CD4-positive, alpha-beta T cell (primary cell): ENCODE measurements at places on chromosomes 12 and 14.

GRCh38 chr14:33782923-33783322, 168.0 kb downstream of the EGLN3 start:
- H3K4me3 ChIP-seq, result no peak overlapping the region
- H3K27me3 ChIP-seq, result no peaks in the 10 kb centered on the region
- no peaks in the 10 kb centered on the region for H3K4me1 ChIP-seq
- H3K36me3 ChIP-seq, result no peaks in the 10 kb centered on the region
- DNase-seq, result no peak
- no peak overlapping the region for H3K27ac ChIP-seq

- H3K27ac ChIP-seq, result no peak overlapping the region
- no peak for DNase-seq
- no peak overlapping the region for H3K4me3 ChIP-seq
These were observed 314.8 kb upstream of the TBX3 start for GRCh38 chr12:114998750-114999128.

GRCh38 chr12:87464565-87464964, 564.6 kb downstream of the C12orf50 start:
- H3K4me3 ChIP-seq, result no peak overlapping the region
- H3K27me3 ChIP-seq, result no peaks in the 10 kb centered on the region
- H3K4me1 ChIP-seq, result no peaks in the 10 kb centered on the region
- H3K36me3 ChIP-seq, result no peaks in the 10 kb centered on the region
- no peak for DNase-seq

- H3K27ac ChIP-seq, result peak within 1 kb of the TSS; percentile 84
- peak; percentile 85 for DNase-seq
- peaks cover 23% of the 10 kb centered on the region for H3K4me1 ChIP-seq
- H3K36me3 ChIP-seq, result peaks cover 5% of the 10 kb centered on the region
These were observed at the start of gene EID3 for GRCh38 chr12:104303538-104304151. Gene EID3, plus strand, starts transcription at chr12:104303739. Its CDS starts 196 bp downstream, at chr12:104303935.

GRCh38 chr12:52673217-52673616, 7.0 kb downstream of the KRT1 start:
- no peaks in the 10 kb centered on the region for H3K27me3 ChIP-seq
- H3K36me3 ChIP-seq, result no peaks in the 10 kb centered on the region
- H3K27ac ChIP-seq, result no peak overlapping the region
- no peak overlapping the region for H3K4me3 ChIP-seq
- DNase-seq, result no peak
- H3K4me1 ChIP-seq, result peaks cover 4% of the 10 kb centered on the region

- H3K27me3 ChIP-seq, result no peaks in the 10 kb centered on the region
- no peaks in the 10 kb centered on the region for H3K36me3 ChIP-seq
- no peak overlapping the region for H3K27ac ChIP-seq
- H3K4me3 ChIP-seq, result no peak overlapping the region
- no peak for DNase-seq
These were observed 135.3 kb downstream of the PAPOLA start for GRCh38 chr14:96637521-96637920.

DNA sequence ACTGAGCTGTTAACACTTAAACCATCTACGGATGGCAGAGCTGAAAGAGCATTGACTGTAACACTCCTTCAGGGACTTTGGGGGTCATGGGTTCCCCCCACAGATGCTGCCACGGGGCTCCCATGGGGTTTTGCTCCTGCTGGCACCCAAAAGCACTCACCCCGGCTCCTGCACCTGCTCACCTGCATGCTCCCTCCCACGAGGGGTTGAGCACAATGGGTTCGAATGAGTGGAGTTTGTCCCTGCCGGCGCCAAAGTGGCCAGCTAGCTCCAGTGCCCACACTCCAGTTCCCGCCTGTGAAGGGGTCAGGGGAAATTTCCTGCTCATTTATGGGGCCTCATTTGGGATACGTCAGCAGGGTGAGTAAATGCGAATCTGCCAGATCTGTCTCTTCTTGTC, 40.7 kb downstream of the TNFAIP2 start:
- no peaks in the 10 kb centered on the region for H3K36me3 ChIP-seq
- H3K4me1 ChIP-seq, result peaks cover 9% of the 10 kb centered on the region
- H3K27me3 ChIP-seq, result peaks cover 2% of the 10 kb centered on the region
- no peak for DNase-seq

GRCh38 chr14:87794561-87794960, 198.4 kb downstream of the GALC start:
- H3K4me1 ChIP-seq, result no peaks in the 10 kb centered on the region
- no peak overlapping the region for H3K4me3 ChIP-seq
- no peak for DNase-seq
- peaks cover 3% of the 10 kb centered on the region for H3K27me3 ChIP-seq
- H3K36me3 ChIP-seq, result no peaks in the 10 kb centered on the region

DNA sequence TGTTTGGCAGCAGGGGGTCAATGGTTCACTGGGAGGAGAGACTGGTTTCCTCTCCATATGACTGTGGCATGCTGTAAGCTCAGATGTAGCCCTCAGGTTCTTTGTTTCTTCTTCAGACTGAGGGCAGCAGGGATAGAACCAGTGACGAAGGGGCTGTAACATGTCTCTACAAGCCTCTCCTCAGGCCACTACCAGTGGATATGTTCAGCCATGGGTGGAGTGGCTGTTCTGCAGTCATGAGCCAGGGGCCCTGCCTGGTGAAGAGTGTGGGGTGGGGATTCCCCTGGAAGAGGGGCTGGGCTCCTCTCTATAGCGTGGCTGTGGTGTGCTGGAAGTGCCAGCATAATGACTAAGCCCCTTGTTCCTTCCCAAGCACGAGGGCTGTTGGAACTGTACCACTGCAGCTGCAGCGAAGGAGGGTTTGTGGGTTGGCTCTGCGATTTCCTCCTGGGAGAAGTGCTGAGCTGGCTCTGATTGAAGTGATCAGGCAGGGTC, 55.8 kb downstream of the CMAS start:
- H3K4me3 ChIP-seq, result no peak overlapping the region
- no peak overlapping the region for H3K27ac ChIP-seq
- no peak for DNase-seq
- H3K36me3 ChIP-seq, result no peaks in the 10 kb centered on the region
- H3K4me1 ChIP-seq, result peaks cover 15% of the 10 kb centered on the region

DNA sequence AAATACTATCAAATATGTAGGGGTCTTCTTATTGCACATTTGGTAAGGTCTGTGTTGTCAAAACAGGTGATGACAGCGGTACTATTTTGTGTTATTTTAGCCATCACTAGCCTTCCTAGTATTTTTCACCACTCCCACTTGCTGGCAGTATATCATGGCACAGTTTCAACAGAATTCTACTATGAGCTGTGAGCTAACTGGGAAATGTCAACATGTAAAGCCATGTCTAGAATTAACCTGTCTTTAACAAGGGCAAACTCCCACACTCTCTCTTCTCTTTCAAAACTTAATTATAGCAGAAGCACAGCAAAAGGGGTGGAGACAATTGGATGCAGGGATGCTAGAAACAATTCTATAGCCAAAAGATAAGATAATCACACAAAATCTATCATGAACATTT, 253.4 kb downstream of the PAX9 start:
- H3K27me3 ChIP-seq, result no peaks in the 10 kb centered on the region
- H3K4me3 ChIP-seq, result no peak overlapping the region
- DNase-seq, result no peak
- H3K27ac ChIP-seq, result no peak overlapping the region
- no peaks in the 10 kb centered on the region for H3K36me3 ChIP-seq

DNA sequence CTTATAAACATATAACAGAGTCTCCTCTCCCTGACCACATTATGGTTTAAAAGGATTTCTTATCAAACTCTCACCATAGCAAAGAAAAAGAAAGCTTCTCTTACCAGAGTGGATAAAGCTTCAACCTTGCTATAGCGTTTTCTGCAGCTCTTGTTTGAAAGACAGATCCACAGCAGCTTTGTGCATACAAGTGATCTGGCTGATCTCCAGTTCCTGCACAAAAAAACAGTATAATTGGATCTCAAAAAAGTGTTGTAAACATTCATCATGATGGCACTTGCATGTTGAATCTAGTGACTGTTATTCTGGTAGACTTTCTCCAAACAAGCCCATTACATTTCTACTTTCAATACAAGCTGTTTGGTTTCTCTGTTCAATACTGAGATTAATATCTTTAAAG, 178.9 kb upstream of the MGAT4C start:
- H3K27ac ChIP-seq, result no peak overlapping the region
- no peaks in the 10 kb centered on the region for H3K36me3 ChIP-seq
- no peak for DNase-seq
- no peak overlapping the region for H3K4me3 ChIP-seq

- no peaks in the 10 kb centered on the region for H3K27me3 ChIP-seq
- DNase-seq, result no peak
- no peaks in the 10 kb centered on the region for H3K36me3 ChIP-seq
- no peak overlapping the region for H3K27ac ChIP-seq
- no peak overlapping the region for H3K4me3 ChIP-seq
These were observed 72.0 kb downstream of the PPP2R5E start for GRCh38 chr14:63470962-63471793.

DNA sequence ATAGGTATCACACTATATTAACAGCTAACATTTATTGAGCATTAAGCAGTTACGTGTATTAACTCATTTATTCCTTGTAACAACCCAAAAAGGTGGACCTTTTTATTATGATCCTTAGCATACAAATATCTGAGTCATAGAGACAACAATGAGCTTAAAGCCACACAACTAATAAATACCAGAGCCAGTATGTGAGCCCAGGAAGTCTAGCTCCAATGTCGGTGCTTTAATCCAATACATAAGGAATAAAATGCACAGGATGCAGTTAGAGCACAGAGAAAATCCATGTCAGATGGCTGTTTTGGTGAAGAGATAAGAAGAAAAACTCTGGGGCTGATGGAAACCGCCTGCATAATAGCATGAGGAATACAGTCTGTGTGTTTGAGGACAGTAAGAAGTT, 888.6 kb downstream of the TMTC2 start:
- DNase-seq, result no peak
- H3K4me3 ChIP-seq, result no peak overlapping the region
- H3K36me3 ChIP-seq, result no peaks in the 10 kb centered on the region
- no peak overlapping the region for H3K27ac ChIP-seq
- no peaks in the 10 kb centered on the region for H3K4me1 ChIP-seq

- H3K36me3 ChIP-seq, result peaks cover 65% of the 10 kb centered on the region
- no peaks in the 10 kb centered on the region for H3K27me3 ChIP-seq
- H3K27ac ChIP-seq, result no peak overlapping the region
- no peak for DNase-seq
These were observed 53.6 kb upstream of the TRAF3 start for GRCh38 chr14:102723650-102724049.

- H3K36me3 ChIP-seq, result no peaks in the 10 kb centered on the region
- peaks cover 13% of the 10 kb centered on the region for H3K4me1 ChIP-seq
- no peak overlapping the region for H3K4me3 ChIP-seq
These were observed 60.1 kb upstream of the CCND2 start for GRCh38 chr12:4213471-4213870.

DNA sequence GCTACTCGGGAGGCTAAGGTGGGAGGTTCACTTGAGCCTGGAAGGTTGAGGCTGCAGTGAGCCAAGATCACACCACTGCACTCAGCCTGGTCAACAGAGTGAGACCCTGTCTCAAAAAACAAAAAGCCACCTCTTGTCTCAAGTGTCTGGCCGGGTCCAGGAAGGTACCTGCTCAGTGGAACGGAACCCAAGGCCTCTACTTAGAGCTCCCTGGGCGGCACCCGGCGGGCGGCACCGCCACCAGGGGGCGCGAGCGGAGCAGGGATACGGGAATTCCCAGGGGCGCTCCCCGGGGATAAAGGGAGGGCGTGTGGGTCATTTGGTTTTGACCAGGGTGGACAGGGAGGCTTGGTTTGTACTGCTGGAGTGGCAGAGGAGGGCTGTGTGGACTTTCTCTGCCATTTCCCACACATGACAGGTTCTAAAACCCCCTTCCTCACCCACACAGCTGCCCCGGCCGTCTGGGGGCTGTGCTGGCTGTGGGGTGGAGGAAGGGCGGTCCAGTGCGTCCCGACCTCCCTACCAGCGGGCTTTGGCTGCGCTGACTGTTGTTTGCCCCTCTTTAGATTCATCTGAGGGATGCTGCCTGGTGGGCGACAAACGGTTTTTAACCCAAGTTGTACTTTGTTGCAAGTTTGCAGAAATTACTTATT, 91.4 kb downstream of the SETD3 start:
- peaks cover 4% of the 10 kb centered on the region for H3K27me3 ChIP-seq
- H3K4me3 ChIP-seq, result no peak overlapping the region
- H3K27ac ChIP-seq, result no peak overlapping the region

- peaks cover 16% of the 10 kb centered on the region for H3K27me3 ChIP-seq
- H3K4me3 ChIP-seq, result peak overlapping the region; percentile 2
- no peaks in the 10 kb centered on the region for H3K36me3 ChIP-seq
- no peak for DNase-seq
- H3K4me1 ChIP-seq, result peaks cover 13% of the 10 kb centered on the region
These were observed 89.5 kb downstream of the FBXL14 start for GRCh38 chr12:1504895-1505311.

- H3K4me1 ChIP-seq, result no peaks in the 10 kb centered on the region
- no peaks in the 10 kb centered on the region for H3K27me3 ChIP-seq
- no peak overlapping the region for H3K27ac ChIP-seq
- no peak overlapping the region for H3K4me3 ChIP-seq
- no peak for DNase-seq
- H3K36me3 ChIP-seq, result no peaks in the 10 kb centered on the region
These were observed 333.8 kb downstream of the TRHDE start for GRCh38 chr12:72605975-72606374.

GRCh38 chr12:23211384-23212320, 586.7 kb downstream of the ETNK1 start:
- H3K4me1 ChIP-seq, result no peaks in the 10 kb centered on the region
- no peak for DNase-seq
- H3K27ac ChIP-seq, result no peak overlapping the region
- H3K27me3 ChIP-seq, result no peaks in the 10 kb centered on the region

DNA sequence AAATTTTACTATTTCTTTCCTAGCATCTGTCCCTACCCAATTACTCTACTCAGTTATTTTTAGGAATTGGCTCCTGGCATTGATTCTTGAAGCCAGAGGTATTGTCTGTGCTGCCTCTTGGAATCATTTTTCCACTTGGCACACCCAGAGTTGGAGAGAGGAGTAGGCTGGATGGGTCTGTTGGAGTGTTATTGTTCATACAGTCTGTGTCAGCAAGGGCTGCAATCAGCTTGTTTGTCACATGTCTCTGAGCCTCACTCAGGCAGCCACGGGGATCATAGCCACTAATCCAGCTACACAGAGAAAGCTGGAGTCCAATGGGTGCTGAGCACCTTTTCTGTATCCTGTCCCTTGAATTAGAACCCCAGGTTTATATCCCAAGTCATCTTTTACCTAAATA, 176.0 kb upstream of the DYRK2 start:
- H3K36me3 ChIP-seq, result no peaks in the 10 kb centered on the region
- no peak overlapping the region for H3K4me3 ChIP-seq
- no peak for DNase-seq
- H3K27ac ChIP-seq, result no peak overlapping the region
- H3K4me1 ChIP-seq, result peaks cover 11% of the 10 kb centered on the region
- no peaks in the 10 kb centered on the region for H3K27me3 ChIP-seq

DNA sequence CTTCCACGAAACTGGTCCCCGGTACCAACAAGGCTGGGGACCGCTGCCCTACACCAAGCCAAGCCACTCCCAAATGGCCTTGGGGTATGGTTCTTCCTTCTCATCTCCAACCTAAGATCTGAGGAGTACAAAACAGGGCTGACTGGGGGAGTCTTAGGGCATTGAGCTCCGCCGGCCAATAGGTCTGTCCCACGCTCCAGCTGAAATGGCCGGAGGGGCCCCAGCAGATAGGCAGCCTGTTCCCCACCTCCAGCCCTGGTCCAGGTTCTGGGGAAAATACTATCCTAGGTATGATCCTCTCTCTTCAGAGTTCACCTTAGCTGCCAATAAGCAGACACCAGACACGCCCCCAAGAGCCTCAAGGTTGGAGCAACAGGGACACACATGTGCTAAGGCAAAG, 90.2 kb downstream of the ACTN1 start:
- H3K4me1 ChIP-seq, result no peaks in the 10 kb centered on the region
- peaks cover 76% of the 10 kb centered on the region for H3K36me3 ChIP-seq
- H3K27ac ChIP-seq, result no peak overlapping the region
- no peaks in the 10 kb centered on the region for H3K27me3 ChIP-seq

GRCh38 chr12:127654383-127654985, 612.5 kb upstream of the TMEM132C start:
- H3K4me1 ChIP-seq, result no peaks in the 10 kb centered on the region
- no peak for DNase-seq
- H3K4me3 ChIP-seq, result no peak overlapping the region
- no peak overlapping the region for H3K27ac ChIP-seq
- no peaks in the 10 kb centered on the region for H3K27me3 ChIP-seq
